ENCODE measurements at places on chromosomes 13 and 19. TPM values are rescaled to one million over a fixed set of nuclear protein-coding genes. Genes with fewer than 3 reads are reported as not detected.
A peak's percentile ranks its signal among the peaks of the same experiment; 100 is the strongest.

DNA sequence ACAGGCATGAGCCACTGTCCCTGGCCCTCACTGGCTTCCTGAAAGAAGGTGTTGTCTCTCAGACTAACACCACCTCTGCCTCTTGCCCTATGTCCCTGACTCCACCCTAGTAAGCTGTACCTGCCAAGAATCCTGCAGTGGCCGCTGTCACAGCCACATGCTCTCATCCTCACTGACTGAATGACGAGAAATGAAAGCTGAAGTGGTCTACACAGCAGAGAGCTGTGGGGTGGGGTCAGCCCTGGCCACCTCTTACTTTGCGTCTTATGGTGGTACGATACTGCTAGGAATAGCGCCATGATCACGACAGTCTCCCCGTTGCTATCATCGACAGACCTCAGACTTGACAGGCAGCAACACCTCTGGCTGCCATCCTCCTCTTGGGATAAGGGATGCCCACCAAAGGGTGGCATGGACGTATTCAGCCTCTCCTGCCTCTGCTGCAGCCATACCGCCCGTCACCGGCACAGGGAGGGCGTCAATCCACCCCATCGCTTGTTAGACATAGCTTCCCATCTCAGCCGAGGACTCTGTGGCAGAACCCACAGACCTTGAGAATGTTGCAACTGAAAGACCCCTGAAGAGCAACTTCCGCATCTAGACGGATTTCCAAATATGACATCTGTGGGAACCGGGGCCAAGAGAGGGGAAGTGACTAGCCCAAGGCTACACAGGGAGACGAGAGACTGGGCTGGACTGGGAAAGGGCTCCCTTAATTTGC, 809 bp downstream of the MYO1F start:
- peak; percentile 38 for DNase-seq

DNA sequence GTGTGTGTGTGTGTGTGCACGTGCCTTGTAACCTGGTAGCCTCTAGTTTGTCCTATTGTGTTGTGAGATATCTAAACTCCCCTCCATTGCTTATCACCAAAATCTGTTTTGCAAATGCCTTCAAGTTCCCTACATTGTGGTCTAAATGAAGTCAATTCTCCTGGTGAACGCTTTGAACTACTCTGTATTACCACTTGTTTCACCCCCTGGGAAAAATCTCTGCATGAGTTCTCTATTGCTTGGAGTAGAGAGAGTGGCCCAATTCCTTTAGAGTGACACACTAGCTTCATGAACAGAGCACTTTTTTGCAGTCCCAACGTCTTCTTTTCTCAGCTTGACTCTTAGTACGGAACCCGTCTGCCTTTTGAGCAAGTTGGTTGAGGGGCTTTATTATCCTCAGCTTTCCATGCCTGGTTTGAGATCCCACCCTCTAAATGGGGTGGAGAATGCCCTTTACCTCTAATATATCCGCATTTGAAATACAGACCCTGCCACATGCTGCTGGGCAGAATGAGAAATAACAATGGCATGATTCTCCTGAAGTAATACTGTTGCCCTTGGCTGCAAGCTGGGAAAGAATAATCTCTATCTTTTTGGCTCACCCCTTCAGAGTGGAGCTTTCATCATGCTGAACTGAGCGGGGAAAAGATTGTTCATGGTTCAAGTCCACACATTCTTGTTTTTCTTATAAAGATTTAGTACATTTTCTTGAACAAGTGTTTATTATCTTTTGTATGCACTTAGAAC, 2545.3 kb downstream of the PCDH9 start:
- DNase-seq: no peak

DNA sequence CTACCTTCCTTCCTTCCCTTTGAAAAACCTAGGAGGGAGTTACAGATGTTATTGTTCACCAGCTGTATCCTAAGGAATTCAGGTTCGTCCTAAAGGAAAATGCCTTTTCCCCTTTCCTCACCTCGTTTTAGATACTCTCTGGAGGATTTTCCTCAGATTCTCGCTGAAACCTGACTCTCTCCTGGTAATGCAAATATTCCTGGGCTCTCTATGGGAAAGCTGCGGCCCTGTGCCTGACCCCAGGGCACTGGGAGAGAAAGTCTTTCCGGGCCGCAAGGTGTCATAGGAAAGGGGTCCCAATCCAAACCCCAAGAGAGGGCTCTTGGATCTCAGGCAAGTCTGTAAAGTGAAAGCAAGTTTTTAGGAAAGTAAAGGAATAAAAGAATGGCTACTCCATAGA, 13.1 kb upstream of the OR1M1 start:
- DNase-seq: no peak

GRCh38 chr19:17754634-17755442, 3.6 kb downstream of the FCHO1 start:
- DNase-seq: peak; percentile 33

DNA sequence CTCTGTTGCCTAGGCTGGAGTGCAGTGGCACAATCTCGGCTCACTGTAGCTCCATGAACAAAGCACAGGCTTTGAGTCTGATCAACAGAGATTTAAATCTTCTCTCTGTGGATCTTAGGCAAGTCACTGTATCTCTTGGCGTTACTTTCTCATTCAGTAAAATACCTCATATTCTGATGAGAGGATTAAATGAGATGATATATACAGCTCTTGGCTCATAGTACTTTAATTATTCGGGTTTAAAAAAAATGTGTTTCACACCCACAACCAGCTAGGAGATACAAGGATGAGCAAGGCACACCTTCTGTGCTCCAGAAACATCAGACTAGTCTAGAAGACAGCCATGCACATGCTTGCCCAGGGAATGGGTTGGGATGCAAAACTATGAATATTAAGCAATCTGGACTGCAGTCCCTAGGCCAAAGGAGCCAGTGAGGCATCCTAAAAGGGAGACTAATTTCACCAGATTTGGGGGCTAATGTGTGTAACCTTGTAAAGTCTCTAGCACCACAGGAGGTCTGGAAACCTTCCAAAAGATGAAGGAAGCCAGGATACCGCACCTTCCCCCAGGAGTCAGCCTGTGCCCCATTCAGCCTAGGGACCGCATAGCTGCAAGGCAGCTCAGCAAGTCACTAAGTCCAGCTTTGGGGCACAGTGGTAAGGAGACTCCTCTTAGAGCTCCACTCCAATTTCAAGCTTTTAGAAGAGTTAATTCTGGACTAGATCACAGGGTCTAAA, 2.5 kb downstream of the VPS36 start:
- no peak for DNase-seq

DNA sequence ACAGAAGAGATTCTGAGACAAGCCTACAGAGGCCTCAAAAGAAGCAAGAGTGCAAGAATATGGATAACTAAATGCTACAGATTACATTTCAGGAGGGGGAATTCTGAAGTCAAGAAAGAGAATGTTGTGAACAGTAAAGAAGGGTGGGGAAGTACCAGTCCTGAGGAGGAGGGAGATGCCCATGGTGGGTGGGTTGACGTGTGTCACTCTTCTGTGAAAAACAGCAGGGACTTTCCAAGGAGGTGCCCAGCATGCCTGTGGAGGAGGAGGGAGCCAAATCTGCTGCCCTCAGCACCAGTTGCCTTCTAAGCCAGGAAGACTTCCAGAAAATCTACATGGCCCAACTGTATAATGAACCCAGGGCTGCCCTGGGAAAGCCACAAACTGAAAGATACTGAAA, 87.7 kb downstream of the SGCG start:
- DNase-seq: peak; percentile 69

GRCh38 chr19:45173816-45174215, 4.2 kb downstream of the TRAPPC6A start:
- DNase-seq: no peak

- no peak for DNase-seq
Observed at GRCh38 chr19:10430505-10431253, 10.3 kb downstream of the PDE4A start.

- no peak for DNase-seq
Observed at GRCh38 chr13:82506805-82507414, 1375.4 kb downstream of the SLITRK1 start.

DNA sequence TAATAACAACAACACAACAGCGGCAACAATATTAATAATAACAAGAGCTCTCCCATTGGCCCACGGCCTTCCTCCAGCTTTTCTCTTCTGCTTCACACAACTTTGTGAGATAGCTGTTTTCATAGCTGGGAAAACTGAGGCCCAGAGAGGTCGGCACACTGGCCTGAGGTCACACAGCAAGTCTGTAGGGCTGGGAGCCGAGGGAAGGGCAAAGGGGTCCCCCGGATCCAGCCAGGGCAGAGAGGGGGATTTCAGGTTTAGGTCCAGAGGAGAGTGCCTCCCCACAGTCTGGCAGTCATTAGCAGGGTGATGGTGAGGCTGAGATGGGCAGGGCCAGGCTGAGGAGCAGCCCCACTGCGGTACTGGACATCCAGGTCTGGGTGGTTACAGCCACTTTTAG, 9.0 kb upstream of the CADM4 start:
- no peak for DNase-seq

DNA sequence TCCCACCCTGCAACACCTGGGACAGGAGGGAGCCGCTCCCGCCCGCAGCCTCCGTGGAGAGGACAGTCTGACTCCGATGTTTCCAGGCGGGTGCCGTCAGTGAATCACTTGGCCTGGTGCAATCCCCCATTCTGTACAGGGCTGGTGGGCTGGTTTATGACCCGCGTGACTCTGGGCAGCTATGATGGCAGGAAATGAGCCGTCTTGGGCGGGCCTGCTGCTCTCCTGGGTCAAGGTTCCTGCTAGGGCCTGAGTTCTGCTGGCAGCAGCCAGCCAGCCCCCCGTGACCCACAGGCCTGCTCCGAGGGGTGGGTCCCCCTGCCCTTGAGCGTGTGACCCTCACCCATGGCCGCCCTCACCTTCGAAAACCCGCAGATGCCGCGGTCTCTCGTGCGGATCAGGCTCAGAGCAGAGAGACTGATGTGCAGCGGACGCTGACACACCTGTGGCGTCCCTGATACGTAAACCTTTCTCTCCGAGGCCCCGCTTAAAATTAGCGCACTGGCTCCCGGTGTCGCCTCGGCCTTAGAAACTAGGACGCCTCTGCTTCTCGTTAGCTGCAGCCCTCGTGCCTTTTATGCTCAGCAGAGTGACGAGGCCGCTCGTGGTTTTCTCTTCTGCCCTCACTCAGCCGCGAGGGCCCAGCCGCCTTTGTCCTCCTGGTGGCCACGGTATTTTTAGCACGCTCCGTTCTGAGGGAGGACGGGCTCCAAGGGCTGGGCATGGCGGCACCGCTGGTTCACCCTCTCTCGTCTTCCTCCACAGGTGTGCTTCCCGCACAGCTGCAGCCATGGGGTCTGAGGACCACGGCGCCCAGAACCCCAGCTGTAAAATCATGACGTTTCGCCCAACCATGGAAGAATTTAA, 63.4 kb downstream of the KDM4B start:
- no peak for DNase-seq

- no peak for DNase-seq
Observed at GRCh38 chr19:4816202-4816949, 15.1 kb downstream of the TICAM1 start.

DNA sequence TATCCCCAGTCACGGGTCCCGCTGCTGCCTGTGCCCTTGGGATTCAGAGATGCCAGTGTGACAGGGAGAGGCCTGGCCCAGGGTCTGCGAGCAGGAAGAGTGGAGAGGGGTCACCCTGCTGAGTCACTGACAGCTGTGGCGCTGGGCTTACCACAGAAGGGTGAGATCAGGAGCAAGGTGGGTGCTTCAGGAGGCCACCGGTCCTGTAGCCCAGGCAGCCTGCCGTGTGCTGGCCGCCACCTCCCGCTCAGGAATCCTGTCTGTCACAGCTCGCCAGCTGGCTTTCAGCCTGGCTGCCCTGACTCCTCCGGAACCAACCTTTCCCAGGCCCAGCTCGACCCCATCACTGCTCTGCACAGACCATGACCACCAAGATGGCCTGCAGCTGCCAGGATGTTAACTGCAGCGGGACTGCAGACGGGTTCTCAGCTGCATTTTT, 25.3 kb downstream of the NAXD start:
- DNase-seq: no peak

GRCh38 chr19:44876930-44877535, 14.0 kb upstream of the TOMM40 start:
- DNase-seq: no peak

- no peak for DNase-seq
Observed at GRCh38 chr13:30529085-30529834, 63.5 kb upstream of the HMGB1 start.

DNA sequence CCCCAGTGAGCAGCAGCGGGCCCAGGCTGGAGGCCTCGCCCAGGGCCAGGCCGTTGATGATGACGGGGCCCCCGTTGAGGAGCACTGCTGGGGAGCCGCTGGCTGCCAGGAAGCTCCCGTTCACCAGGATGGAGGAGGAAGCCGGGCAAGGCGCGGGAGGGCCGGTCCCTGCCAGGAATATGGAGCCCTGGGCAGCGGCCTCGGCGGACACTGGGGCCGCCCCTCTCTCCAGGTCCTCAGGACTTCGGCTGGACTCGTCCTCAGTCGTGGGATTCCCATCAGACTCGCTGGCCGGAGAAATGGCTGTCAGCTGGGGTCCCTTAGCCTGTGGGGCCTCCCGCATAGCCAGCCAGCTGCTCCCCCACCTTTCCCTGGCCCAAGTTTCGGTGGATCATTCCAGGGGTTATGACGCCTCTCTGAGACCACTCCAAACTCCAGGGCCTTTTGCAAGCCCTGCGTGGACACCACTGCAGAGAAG, 2.1 kb downstream of the SIX5 start:
- DNase-seq: no peak

DNA sequence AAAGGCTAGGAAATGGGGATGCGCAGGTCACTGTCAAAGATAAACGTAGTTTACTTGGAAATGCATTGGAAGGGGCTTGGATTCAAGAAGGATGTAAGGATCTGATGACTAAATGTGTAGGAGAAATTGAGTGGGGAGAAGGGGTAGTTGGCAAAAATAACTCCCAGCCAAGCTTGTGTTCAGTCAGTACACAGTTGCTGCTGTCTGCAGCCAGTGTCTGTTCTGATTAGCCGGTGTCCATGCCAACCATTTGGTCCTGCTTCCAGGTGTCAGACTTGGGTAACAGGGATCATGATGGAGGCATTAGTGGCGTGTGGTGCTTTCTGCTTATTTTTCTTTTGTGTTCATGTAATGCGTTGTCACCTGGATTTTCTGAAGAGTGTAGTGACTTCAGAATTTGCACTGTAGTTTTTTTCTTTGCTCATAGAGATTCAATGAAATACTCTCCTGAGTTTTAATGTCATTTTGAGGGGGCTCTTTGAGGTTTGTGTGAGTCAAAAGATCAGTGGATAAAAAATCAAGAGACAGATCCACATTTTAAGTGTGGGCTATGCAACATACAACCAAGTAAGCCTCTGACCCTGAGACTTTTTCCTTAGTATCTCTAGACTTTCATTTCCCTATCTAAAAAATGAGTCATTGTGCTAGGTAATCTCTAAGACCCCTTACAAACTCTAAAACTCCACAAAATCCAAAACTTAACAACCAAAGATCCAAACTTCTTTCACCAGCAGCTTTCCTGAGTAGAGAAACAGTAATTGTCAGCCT, 103.9 kb downstream of the WDFY2 start:
- no peak for DNase-seq

- DNase-seq: no peak
Observed at GRCh38 chr19:2561221-2561620, 85.3 kb downstream of the GADD45B start.

- peak; percentile 14 for DNase-seq
Observed at GRCh38 chr13:26500618-26501320, 56.7 kb upstream of the WASF3 start.

Gene RNF17
- total RNA-seq: 0.47 TPM

Gene CYP2A13
- not detected for total RNA-seq

Gene PTOV1
- total RNA-seq: 76.9 TPM

Gene CRTC1
- total RNA-seq: 5.3 TPM

Gene COL5A3
- total RNA-seq: 0.77 TPM

Gene TEX101
- total RNA-seq: not detected

Gene TYROBP
- total RNA-seq: not detected

Gene C13orf42
- total RNA-seq: not detected

Gene ZNF763
- total RNA-seq: 1.1 TPM

Gene PLPPR2
- 2.2 TPM for total RNA-seq

All from activated CD4-positive, alpha-beta T cell treated with anti-CD3 and anti-CD28 coated beads for 36 hours (primary cell).